A549 treated with Hydrocortisone at 1 μM for 4 hours (cell line): ENCODE measurements at places on chromosomes 12 and 14. TPM values are rescaled to one million over a fixed set of nuclear protein-coding genes. Genes with fewer than 3 reads are reported as not detected.

The SLC7A7 gene
- total RNA-seq = 20.6 to 31.9 TPM (median 22.2 TPM) in 5 replicates

The COQ5 gene
- total RNA-seq = 26.5 to 32.0 TPM (median 28.9 TPM) in 5 replicates

The MGAT4C gene
- 0.02 to 0.09 TPM (median 0.06 TPM) in 4 of 5 replicates, not detected in the other for total RNA-seq

The CATSPERB gene
- total RNA-seq = not detected in 5 replicates

The KRT80 gene
- total RNA-seq = 39.0 to 49.0 TPM (median 41.2 TPM) in 5 replicates

The ESRRB gene
- total RNA-seq = 0.10 to 0.37 TPM (median 0.22 TPM) in 5 replicates

The GRIP1 gene
- 2.6 to 4.2 TPM (median 3.1 TPM) in 5 replicates for total RNA-seq

The PRICKLE1 gene
- total RNA-seq = 0.64 to 1.1 TPM (median 0.81 TPM) in 5 replicates

The SELPLG gene
- total RNA-seq = 0.64 to 1.2 TPM (median 0.91 TPM) in 5 replicates

The SOCS4 gene
- total RNA-seq = 7.6 to 13.1 TPM (median 8.7 TPM) in 5 replicates

The OVCH1 gene
- not detected in 5 replicates for total RNA-seq

The BICD1 gene
- 12.1 to 14.0 TPM (median 13.3 TPM) in 5 replicates for total RNA-seq

The TAS2R20 gene
- total RNA-seq = 0.07 to 0.20 TPM (median 0.14 TPM) in 3 of 5 replicates, not detected in the others

The SLC25A47 gene
- total RNA-seq = not detected in 5 replicates

The LBHD2 gene
- 0.16 to 0.24 TPM in 2 of 5 replicates, not detected in the others for total RNA-seq

The PIWIL1 gene
- total RNA-seq = not detected in 5 replicates

The RHOJ gene
- total RNA-seq = not detected in 5 replicates

The TMEM132D gene
- total RNA-seq = not detected in 5 replicates

The KRT78 gene
- total RNA-seq = 0.07 to 0.45 TPM (median 0.25 TPM) in 4 of 5 replicates, not detected in the other

The TAS2R42 gene
- not detected in 5 replicates for total RNA-seq

The MYF5 gene
- not detected in 5 replicates for total RNA-seq

The TPI1 gene
- 1,586 to 1,659 TPM (median 1,629 TPM) in 5 replicates for total RNA-seq

The EGLN3 gene
- total RNA-seq = 4.1 to 5.4 TPM (median 4.9 TPM) in 5 replicates
